Right ventricle myocardium superior (tissue), 1 donor: ENCODE measurements at places on chromosomes 6 and 20. TPM values are rescaled to one million over a fixed set of nuclear protein-coding genes. Genes with fewer than 3 reads are reported as not detected.

DNA sequence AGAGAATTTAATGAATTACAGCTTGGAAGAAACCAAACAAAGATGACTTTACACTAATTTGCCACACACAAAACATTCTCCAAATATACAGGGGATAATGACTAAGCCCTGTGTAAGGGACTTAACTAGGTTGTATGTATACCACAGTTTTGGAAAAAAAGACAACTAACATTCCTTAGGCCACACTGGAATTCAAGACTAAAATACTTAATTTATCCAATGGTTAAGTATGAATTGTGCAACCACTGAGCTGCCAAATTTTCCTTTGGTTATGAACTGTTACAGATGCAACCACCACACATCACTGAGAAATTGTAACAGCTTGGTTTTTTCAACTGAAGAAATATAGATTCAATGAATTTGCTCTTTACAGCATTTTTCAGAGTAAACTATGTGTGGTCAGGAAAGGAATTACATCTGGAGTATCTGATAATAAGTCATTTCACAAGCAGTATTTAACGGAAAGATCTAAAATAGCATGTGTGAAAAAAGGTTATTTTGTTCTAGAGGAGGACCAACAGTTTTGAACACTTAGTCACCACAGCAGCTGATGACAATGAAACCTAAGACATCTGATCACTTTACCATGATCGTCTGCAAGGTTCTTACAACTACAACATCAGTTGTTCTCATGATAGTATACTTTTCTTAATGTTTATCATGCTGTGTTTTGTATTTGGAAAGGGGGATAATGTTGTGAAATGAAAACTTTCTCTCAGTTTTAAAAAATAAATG, 318.8 kb downstream of the BCKDHB start:
- DNase-seq, result no peak

DNA sequence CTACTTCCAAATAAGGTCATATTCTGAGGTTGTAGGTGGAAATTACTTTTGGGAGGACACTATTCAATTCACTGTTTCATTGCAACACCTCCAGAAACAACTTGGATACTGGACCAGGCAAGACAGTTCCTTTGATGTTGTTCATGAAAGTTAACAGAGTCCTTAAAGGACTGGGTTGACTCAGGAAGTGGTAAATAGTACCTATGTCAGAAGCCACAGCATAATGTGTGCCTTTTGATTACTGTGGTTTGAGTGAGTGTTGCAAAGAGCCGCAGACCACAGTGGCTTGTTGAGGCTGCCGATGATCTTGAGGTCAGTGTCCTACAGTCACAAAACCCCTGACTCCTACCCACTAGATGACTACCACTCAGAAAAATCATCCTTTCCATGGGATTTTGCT, 10.9 kb downstream of the IL20RA start:
- no peak for DNase-seq

GRCh38 chr6:130293800-130294199, 71.0 kb upstream of the SAMD3 start:
- no peak for DNase-seq

DNA sequence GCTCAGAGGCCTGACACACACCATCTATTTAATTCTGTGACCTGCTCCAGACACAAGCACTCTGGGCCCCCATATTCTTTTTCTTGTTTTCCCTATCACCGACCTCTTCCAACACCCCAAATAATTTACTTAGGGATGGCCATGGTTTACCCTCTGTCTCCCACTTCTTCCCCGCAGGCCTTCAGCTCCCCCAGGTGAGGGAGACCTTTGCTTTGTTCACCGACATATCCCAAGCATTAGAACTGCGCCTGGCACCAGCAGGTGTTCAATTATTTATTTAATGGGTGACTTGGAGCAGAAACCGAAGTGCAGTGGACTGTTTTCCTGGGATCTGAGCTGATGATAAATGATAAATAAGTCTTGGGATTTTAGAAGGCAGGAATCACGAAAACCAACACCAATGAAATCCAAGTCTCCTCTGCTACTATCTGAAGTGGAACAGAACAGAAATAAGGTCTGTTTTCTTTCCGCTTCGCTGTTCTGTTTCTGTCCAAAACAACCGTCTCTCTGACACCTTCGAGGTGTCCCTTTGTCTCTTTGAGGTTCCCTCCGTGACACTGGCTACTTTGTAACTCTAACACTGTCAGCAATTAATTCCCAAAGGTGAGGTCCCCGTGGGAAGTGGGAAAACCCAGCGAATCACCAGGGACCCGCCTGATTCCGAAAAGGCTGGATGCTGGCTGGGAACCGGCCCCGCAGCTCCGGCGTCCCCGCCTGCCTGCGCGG, 1.1 kb upstream of the RIN2 start:
- DNase-seq, result no peak

Gene DCDC2
- not detected for total RNA-seq

Gene COL12A1
- total RNA-seq, result 10.7 TPM

- peak; percentile 90 for DNase-seq
Measured at GRCh38 chr6:13303668-13304017, 24.7 kb downstream of the TBC1D7 start.

- no peak for DNase-seq
Measured at GRCh38 chr6:169035385-169036240, 218.0 kb downstream of the THBS2 start.

DNA sequence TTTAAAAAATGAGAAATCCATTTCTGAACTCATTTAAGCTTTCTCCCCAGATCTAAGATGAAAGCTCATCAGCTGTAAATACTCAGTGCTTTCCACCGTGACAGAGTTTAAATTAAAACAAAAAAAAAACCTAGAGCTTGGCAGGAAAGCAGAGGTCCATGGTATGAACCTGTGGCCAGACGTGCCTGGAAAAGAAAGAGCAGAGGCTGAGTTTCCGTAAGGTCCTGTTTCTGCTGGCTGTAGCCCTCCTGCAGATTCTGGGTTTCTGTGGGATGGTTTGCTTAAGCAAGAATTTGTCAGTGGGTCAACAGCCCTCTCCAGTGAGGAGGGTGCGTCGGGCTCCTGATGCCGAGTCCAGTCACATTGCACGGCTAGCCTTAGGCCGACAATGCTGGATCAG, 383.2 kb downstream of the SAMD5 start:
- no peak for DNase-seq

GRCh38 chr20:52289956-52290565, 98.5 kb upstream of the ZFP64 start:
- no peak for DNase-seq
